ENCODE measurements at places on chromosomes 7 and 10.
A peak's percentile ranks its signal among the peaks of the same experiment; 100 is the strongest.

DNA sequence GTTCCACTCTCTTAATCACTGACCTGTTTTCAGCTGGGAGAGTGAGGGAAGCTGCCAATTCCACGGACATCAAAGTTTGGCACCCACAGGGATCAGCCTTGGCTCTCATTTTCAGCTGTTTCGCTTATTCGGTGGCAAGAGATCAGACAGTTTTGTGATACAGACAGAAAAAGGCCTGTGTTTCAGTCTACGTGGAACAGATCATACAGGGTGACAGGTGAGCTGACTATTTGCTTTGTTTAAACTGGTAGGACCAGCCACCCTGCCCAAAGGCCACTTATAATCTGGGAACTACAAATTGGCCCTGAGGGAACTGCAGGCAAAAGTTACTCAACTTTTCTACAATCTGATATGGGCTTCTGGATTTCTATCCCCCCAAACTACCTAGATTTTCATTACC lies 128.6 kb downstream of the ZNF467 start:
- DNase-seq = no peak

- DNase-seq = no peak
Measured at GRCh38 chr10:52390388-52390787, 76.3 kb downstream of the DKK1 start.

GRCh38 chr7:33806298-33807154 lies 98.8 kb upstream of the BMPER start:
- DNase-seq = no peak

GRCh38 chr10:13115832-13116803 lies 16.2 kb downstream of the OPTN start:
- peak; percentile 18 for DNase-seq

- DNase-seq = no peak
Measured at GRCh38 chr7:75916259-75916658, 1.3 kb downstream of the POR start.

- no peak for DNase-seq
Measured at GRCh38 chr7:26726051-26726450, 138.3 kb downstream of the SKAP2 start.

DNA sequence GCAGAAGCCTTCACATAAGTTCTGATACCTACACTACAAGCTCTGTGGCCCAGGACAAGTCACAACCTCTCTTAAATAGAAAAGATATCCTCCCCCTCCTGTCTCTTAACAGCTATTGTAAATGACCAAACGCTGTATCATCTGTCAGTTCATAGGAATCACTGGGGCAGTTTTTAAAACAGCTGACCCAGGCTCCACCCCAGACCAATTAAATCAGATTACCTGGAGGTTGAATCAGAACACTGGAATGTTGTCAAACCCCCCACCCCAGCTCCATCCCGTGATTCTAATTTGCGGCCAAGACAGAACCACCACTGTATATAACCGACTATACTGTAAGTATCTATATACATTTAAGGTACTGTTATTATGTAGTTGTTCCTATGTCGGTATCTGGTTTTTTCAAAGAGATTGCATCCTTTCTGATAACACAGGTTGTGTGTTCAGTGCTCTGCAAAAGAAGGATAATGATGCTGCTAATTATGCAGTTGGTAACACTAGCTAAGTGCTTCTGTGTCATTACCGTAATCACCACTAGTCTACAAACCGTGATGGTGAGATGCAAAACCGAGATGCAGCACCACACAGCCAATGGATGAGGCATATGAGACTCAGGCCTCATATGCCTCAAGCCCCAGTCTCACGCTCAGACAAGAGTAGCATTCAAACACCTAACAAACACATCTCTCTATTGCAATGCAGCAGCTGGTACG lies 47.4 kb downstream of the TNS3 start:
- DNase-seq = no peak

DNA sequence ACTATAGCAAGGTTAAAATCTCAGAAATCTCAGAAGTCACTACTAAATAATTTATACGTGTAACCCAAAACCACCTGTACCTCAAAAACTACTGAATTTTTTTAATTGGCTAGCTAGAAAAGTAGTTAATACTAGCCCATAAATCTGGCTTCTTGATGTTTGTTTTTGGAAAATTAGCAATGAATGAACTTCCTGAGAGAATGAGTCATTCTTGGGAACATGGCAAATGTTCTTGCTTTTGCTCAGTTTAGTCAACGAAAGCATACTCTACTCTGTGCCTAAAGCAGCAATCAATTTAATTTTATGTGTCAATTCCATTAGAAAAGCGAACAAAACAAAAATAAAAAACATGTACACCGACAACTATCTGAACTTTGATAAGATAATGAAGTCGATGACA lies 69.2 kb downstream of the SEMA3E start:
- no peak for DNase-seq

DNA sequence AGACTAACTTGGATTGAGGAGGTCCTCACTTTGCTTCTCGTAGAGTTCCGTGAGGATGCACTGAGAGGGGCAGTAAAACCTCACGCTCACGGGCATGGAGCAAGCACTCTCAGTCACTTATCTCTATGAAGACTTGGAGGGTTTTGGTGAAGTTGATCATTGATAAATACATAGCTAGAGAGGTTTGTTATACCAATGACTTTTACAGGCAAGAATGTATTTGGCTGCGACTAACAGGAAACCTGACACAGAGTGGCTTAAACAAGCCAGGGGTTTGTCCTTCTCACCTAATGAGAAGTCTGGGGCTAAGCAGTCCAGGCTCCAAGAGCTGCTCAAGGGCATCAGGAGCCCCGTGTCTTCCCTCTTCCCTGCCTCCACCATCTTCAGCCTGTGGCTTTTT lies 6.1 kb downstream of the BICC1 start:
- no peak for DNase-seq

DNA sequence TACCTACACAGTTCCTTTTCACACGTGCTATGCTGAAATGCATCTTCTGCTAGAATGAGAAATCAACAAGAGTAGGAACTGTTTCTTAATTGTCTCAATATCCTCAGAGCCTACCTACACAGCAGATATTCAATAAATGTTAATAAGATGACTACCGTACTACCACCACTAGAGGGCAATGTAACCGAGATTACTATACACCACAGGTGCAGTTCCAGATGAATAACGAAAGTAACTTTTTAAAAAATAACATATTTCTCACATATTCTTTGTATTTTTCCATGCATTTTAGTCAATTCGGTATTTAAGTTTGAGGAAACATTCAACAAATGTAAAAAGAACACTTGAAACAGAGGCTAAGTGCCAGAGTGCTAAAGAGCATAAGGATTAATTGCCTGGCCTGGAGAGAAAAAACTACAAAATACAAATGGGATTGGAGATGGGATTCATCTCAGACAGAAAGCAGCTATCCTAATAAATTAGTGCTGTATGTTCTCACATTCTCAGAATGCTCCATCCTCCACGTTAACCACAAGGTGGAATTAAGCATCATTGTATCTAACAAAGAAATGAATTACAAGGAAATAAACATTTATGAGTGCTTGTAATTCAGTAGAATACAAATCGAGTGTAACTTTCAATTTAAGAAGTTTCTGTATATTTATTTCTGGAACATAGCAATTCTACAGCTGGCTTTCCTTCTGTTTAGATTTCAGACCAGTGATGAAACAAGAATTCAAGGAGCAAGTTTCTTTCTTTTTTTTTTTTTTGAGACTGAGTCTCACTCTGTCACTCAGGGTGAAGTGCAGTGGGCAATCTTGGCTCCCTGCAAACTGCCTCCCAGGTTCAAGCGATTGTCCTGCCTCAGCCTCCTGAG lies 20.3 kb upstream of the HECTD2 start:
- peak; percentile 82 for DNase-seq

GRCh38 chr10:55233505-55233904 lies 432.5 kb upstream of the PCDH15 start:
- DNase-seq = no peak

- no peak for DNase-seq
Measured at GRCh38 chr7:6202117-6202516, 70.3 kb downstream of the CYTH3 start.

DNA sequence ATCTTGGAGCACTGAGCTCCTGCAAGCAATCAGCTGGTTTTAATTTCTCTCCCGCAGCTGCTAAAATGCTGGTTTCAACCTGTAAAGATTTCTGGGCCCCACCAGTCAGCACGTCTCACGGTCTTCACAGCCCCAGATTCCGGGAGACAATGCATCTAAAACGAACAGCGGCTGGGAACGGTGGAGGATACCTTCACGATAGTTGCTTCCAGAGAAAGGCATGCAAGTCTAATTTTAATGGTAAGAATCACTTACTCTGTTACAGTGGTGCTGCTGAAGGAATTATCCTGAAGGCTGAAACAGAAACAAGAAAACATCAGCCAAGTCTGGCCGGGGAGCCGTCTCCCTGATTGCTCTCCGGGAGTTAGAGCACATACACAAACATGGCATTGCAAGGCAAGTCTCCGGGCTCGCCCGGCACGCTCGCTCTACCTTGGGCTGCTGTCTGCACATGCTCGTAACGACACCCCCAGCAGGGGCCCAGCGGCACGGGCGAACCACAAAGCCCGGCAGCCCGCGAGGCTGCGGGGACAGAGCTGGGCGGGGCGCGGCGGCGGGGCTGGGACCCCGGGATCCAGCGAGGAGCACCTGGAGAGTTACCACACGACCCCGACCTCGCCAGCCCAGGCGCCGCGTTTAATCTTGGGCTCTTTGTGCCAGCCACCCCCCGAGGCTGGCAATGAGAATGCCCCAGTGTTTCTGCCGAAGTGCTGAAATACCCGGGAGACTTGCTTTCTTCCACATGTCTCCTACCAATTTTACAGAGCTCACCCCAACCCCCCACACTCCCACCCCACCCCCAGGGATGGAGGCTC lies at the start of gene FAM13C:
TSS of gene FAM13C (minus strand) at position 406 of the 815 bp plus-strand sequence. CDS start at position 317, 89 bp downstream.
- DNase-seq = no peak

GRCh38 chr7:117405519-117405918 lies 21.8 kb downstream of the ASZ1 start:
- no peak for DNase-seq

GRCh38 chr10:119496273-119496672 lies 46.2 kb downstream of the RGS10 start:
- no peak for DNase-seq
